IPS-NIHi11 (cell line): ENCODE measurements at places on chromosomes 7 and 10.

GRCh38 chr7:2934211-2934731 lies 90.2 kb upstream of the GNA12 start:
- DNase-seq = no peak

GRCh38 chr7:105137898-105138297 lies 123.9 kb downstream of the KMT2E start:
- DNase-seq = no peak

- DNase-seq = no peak
These were observed 49.5 kb downstream of the PALS2 start for GRCh38 chr7:24622646-24623182.

DNA sequence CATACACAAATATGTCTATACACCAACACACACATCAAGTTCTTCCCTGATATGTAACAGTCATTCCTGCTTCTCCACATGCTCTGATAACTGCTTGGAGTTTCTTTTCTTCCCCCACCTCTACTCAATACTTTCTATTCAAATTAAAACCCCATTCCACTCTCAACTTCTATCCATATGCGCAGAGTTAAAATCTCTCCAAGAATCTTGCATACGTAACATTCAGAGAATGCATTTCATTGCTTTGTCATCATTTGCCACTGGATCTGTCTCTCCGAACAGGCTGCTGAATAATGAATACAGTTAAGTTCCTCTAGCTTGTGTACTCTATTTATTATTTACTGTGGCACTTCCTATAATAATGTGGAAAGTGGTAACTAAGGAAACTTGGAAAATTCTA lies 68.8 kb downstream of the DGKB start:
- no peak for DNase-seq
